Ureter (tissue), 1 donor: ENCODE measurements at places on chromosomes 5 and 9. TPM values are rescaled to one million over a fixed set of nuclear protein-coding genes. Genes with fewer than 3 reads are reported as not detected.

The ECM2 gene
- total RNA-seq, result 16.3 TPM

DNA sequence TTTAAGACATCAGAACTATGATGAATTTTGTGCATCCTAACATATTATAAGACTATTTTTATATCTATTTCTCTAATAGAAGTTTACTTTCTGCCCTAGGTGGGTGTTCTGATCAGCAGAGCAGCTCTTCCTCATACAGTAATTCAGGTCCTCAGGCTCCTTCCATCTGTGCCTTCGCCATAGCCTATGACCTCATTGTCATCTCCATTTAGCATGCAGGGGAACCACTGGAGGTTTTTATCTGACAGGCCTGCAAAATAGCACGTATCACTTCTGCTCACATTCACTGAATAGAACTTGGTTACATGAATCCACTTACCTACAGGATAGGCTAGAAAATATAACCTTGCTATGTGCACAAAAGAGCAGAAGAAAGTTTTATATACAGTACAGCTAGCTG, 159.4 kb upstream of the CCNH start:
- no peak for DNase-seq

- no peak for DNase-seq
These were observed 132.5 kb upstream of the FER start for GRCh38 chr5:108615216-108615615.

The IL3 gene
- not detected for total RNA-seq

The MINAR2 gene
- total RNA-seq, result not detected

The TLX3 gene
- total RNA-seq, result not detected

DNA sequence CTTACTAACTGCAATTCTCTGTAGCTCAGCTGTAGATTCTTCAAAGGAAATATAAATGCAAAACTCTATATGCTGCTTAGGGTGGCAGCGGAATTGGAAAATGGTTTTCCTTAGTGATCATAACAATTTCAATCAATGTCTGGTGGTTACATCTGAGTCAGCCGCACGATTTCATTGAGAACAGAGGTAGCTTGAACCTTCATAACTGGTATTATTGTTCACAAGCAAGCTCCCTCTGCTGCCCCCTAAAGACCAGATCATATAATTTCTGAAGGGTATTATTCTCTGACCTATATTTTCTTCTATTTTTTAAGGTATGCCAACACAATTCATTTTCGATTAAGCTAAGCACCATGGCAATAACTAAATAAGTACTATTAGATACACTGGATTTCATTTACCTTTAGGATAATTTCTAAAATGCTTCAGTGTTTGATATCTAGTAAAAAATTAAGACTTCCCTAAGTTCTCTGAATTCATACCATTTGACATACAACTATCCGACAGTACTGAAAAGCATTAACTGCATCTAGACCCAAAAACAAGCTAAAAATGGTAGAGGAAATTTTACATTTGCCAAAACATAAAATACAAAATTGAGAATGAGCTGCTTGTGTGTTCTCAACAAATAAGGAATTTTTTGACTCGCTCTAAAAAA, 181.1 kb upstream of the SPEF2 start:
- no peak for DNase-seq

DNA sequence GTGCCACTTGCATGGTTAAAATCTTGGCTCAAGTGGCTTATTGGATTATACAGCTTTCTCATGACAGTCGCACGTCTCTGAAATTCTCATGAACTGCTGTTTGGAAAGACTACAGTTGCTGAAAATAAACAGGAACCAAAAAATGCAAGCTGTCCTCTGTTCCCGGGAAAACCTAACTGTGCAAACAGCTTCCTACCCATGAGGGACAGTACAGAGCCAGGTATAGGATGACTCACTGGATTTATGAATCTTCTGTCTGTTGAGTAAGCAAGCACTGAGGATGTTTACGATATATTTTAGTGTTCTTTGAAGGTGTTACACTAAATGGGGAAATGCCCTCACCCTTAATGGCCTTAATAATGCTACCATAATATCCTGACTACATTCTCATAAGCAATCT, 380.3 kb upstream of the TNC start:
- no peak for DNase-seq

GRCh38 chr5:50697739-50698138, 31.3 kb downstream of the PARP8 start:
- DNase-seq, result no peak

- no peak for DNase-seq
These were observed 62.6 kb upstream of the ZNF354B start for GRCh38 chr5:178797101-178797521.

- DNase-seq, result no peak
These were observed 1.1 kb upstream of the GPSM1 start for GRCh38 chr9:136326061-136326760.

GRCh38 chr5:170266570-170267381, 30.8 kb downstream of the LCP2 start:
- DNase-seq, result no peak

- no peak for DNase-seq
These were observed 15.3 kb upstream of the GRXCR2 start for GRCh38 chr5:145887976-145888574.

DNA sequence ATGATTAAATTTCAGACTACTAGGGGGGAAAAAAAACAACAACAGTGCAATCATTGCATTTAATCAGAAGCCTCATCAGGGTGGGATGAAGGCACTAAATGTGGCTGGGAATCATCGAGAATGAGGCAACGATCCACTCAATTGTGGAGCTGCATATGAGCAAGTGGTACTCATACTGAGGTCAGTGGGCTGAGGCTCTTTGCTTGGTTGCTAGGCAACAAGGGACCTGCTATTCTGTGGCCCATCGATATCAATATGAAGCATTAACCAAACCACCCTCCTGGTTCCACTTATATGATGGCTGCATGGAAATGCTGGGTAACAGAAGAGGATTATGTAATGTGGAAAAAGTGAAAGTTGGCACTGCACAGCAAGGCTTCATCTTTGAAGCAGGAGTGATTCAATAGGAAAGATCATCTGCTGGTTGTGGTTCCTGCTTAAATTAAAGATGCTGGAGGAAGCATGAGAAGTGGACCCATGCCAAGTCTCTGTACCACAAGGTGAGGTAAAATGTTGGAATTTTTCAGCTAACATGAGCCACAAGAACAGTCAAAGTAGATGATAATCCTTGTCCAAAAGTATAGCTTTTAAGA, 159.8 kb upstream of the HMHB1 start:
- DNase-seq, result no peak

GRCh38 chr9:14362175-14362574, 48.2 kb upstream of the NFIB start:
- no peak for DNase-seq

The FOXI1 gene
- total RNA-seq, result not detected

The ARL15 gene
- 48.0 TPM for total RNA-seq

The PCDHB12 gene
- total RNA-seq, result 2.8 TPM

The IL5 gene
- not detected for total RNA-seq

- DNase-seq, result no peak
These were observed 41.3 kb downstream of the UGCG start for GRCh38 chr9:111937781-111938426.

DNA sequence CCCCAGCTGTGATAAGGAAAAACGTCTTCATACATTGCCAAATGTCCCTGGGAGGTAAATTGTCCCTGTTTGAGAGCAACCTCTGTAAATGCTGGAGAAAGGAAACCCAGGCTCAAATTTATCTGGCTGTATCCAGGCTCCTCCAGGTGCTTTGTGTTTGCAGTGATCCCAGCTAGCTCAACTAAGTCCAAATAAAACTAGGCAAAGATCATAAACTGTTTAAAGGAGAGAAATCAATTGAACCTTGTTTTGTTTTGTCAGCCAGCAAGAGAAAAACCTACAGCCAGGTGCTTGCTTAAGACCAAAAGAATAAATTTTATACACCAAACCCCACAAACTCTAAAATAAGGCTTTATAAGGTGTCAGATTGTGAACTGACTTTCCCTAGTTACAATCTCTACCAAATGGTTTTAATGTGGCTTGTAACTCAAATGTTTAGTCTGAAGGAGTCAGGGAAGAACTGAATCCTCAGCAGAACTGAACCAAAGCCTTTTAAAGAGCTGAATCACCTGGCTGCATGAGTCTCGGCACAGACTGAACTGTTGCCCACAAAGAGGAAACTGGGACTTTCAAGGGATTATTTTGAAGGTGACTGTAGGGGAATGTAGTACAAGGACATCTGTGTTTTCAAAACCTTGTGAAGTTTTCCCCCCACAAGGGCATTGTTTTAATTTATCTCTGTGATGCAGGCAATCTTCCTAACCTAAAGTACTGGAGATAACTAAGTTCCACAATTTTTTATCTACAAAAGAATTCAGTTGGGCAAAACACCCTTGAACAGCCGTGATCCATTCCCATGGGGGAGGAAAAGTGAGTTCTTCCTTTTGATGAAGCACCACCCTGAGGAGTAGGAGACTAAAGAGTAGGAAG, 201.7 kb upstream of the TARS1 start:
- no peak for DNase-seq

GRCh38 chr5:64330728-64331231, 165.1 kb downstream of the RNF180 start:
- no peak for DNase-seq

GRCh38 chr9:114446036-114446435, 58.3 kb upstream of the AKNA start:
- no peak for DNase-seq

GRCh38 chr5:80871541-80871961, 88.6 kb upstream of the RASGRF2 start:
- no peak for DNase-seq

- DNase-seq, result peak; percentile 73
These were observed 85.0 kb downstream of the STK10 start for GRCh38 chr5:172102913-172103626.

The FOXD4L6 gene
- total RNA-seq, result not detected

DNA sequence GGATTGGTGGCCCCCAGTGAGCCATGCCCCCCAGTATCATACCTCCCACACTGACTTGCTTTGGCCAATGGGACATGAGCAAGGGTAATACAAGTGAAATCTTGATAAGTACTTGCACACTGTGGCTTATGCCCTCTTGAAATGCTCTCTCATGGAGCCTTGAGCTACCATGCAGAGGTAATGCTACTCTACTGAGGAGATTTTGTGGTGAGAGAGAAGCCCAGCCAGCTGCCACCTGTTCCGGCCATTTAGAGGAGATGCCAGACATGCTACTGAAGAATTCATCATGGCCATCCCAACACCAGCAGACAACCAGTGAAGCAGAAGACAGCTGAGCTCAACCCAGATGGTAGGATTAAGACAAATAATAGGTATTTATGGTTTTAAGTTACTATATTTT, 299.5 kb downstream of the MEF2C start:
- no peak for DNase-seq

DNA sequence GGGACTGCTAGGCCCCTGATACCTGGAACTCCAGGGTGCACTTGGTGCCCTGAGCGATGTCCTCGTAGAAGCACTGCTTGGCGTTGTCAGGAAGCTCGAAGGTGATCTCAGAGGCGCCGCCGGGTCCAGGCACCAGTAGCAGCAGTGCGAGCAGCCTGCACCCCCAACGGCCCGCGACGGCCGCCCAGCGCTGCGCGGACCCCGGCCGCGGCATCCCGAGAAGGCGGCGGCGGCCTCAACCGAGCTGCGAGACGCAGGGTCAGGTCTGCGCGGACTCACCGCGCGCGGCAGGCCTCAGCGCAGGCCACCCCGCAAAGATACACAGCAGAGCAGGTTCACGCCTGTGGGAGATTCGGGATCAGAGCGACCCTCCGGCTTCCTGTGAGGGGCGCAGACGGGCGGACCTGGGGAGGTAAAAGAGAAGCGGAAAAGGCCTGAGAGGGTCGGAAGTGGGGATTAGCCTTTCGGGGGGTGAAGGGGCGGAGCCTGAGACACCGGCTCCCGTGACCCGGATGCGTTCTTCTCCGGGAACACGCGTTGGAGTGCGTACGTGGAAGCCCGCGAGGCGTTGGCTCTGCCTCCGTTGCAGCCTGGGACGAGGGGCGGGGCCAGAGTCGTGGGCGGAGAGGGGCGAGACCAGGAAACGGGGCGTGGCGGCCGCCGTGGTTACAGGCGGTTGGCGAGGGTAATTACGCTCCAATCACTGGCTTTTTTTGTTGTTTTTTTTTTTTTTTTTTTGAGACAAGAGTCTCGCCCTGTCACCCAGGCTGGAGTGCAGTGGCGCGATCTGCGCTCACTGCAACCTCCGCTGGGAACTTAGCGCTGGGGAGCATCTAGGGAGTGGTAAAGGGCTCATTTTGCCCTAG, at the start of gene TMED7:
Gene TMED7, minus strand, starts transcription at position 458 of the 866 bp plus-strand sequence. Its CDS starts 244 bp downstream, at position 214.
- peak; percentile 100 for DNase-seq

- no peak for DNase-seq
These were observed 148.0 kb upstream of the ADRA1B start for GRCh38 chr5:159768243-159768642.

GRCh38 chr5:5132234-5132633, 7.9 kb upstream of the ADAMTS16 start:
- DNase-seq, result no peak

- DNase-seq, result no peak
These were observed 8.9 kb downstream of the LRRC26 start for GRCh38 chr9:137160716-137161557.

DNA sequence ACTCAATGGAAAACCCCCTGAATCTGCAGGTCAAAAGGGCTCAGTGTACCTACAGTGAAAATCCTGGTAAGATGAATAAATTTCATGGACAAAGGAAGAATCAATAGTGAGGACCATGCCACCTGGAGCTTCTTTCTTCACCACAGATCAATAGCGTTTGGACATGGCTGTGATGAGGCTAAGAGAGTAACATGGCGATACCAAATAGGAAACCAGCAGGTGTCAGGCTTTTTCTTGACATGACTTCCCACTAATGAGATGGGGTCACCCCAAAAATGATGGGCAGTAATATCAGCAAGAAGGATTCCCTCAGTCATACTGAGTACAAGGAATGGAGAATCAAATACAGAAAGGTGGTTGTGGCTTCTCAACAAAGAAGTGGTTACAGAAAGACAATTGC, 208.5 kb upstream of the PLPPR1 start:
- no peak for DNase-seq

GRCh38 chr9:79447308-79447605, 124.5 kb upstream of the TLE4 start:
- DNase-seq, result no peak

DNA sequence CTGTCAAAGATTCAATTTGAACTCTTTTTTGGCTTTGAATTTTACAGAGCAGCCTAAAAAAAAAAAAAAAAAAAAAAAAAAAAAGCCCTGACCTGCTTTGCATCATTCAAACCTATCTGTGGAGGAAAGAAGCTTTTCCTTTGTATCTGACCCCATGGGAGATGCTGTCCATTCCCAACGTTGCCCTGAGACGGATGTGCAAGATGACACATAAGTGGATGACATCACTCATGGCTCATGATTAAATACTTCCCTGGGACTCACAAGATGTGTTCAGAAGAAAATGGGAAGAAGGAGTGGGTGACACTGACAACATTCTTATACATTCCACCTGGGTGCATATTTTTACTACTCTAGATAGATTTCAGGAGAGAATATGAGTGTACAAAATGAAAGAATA, 245.7 kb upstream of the ELAVL2 start:
- DNase-seq, result no peak

The PLCXD3 gene
- total RNA-seq, result 4.5 TPM

GRCh38 chr5:83376461-83376860, 95.1 kb upstream of the VCAN start:
- DNase-seq, result no peak

DNA sequence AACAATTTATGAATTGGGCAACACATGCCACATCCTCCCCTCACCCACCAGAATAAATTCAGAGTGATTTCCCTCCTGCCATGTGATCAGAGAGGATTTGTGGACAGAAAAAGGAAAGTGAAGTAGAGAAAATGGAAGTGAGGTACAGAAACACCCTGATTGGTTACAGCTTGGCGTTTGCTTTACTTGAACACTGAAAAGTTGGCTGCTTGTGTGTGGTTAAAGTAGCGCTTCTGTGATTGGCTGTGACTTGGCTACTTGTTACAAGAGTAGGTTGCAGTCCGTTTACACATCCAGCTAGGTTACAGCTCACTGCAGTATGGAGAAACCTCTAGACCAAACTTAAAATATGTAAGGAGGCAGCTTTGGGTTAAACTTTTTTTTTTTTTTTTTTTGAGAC, 205.2 kb upstream of the ZNF608 start:
- DNase-seq, result no peak
